RCC 7860 (cell line): ENCODE measurements at places on chromosomes 2 and 18.

GRCh38 chr2:215436705-215437565 is 1.1 kb upstream of the FN1 start:
- no peak for DNase-seq

GRCh38 chr2:36770542-36771287 is 74.2 kb downstream of the VIT start:
- peak; percentile 16 for DNase-seq

DNA sequence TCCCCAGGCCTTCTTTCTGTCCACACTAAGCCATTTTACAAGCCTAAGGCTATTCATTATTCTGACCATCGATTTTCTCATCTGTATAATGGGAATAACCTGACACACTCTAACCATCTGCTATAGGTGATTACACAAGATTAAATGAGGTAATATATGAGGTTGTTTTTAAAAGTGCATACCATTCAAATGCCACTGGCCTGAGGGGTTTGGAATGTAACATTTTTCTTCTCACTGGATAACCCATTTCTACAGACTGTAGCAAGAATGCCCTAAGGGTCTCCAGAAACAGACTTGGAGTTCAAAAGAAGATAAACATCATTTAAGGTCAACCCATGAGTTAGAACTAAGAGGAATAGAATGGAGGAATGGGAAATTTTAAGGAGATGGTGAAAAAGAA is 111.7 kb upstream of the SETBP1 start:
- DNase-seq, result no peak

DNA sequence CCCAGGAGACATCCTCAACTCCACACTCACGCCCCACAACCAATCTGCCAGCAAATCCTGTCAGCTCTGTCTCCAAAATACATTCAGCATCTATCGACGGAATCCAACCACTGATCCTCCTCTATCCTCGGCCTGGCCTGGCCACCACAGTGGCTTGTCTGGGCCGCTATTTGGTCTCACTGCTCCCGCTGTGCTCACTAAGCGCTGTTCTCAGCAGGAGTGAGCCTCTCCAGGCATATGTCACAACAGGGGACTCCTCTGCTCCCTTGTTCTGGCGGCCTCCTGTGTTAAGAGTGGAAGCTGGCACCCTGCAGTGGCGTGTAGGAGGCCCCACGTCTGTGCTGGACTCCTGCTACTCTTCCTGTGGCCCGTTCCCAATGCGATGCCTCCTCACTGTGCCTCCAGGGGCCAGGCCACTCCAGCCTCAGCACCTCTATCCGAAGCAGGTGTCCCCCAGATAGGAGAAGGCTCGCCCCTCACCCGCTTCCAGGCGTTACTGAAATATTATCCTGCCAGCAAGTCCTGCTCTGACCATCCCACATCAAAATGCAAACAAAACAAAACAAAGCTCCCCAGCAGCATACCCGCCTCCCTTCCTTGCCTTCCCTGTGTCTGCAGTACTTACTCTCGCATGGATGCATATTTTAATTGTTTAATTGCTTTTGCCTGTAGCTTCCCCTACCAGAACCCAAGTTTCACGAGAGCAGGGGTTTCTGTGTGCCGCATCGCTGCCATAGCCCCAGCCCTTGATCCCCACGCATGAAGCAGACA is 39.9 kb downstream of the CENPO start:
- DNase-seq, result no peak

- peak; percentile 13 for DNase-seq
Measured at GRCh38 chr2:140658760-140659692, 1471.8 kb downstream of the LRP1B start.

DNA sequence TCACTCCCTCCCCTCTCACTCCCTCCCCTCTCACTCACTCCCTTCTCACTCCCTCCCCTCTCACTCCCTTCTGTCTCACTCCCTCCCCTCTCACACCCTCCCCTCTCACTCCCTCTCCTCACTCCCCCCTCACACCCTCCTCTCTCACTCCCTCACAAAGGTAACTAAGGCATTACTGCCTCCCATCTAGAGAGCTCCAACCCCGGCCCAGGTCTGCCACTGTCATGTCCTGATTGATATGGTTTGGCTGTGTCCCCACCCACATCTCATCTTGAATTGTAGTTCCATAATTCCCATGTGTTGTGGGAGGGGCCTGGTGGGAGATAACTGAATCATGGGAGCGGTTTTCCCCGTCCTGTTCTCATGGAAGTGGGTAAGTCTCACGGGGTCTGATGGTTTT is 359.9 kb upstream of the MYT1L start:
- no peak for DNase-seq

GRCh38 chr2:46336283-46336959 is 39.2 kb downstream of the EPAS1 start:
- DNase-seq, result no peak

DNA sequence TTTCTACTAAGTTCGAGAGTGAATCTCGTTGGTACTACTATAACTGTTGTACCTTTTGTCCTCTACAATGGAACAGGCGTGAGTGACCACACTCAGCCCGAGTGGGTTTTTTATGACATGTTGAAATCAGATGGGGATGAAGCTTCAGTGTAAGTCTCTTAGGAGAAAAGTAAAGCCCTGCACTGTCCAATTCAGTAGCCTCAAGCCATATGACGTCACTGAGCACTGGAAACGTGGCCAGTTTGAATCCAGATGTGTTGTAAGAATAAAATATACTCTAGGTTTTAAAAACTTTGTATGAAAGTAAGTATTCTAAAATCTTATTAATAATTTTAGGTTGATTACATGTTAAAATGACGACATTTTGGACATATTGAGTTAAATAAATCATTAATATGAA is 101.7 kb upstream of the SP3 start:
- DNase-seq, result no peak

GRCh38 chr2:232540441-232541041 is 1.0 kb downstream of the CHRNG start:
- DNase-seq, result no peak

GRCh38 chr2:10124538-10125045 is 2.1 kb downstream of the RRM2 start:
- DNase-seq, result peak; percentile 62

DNA sequence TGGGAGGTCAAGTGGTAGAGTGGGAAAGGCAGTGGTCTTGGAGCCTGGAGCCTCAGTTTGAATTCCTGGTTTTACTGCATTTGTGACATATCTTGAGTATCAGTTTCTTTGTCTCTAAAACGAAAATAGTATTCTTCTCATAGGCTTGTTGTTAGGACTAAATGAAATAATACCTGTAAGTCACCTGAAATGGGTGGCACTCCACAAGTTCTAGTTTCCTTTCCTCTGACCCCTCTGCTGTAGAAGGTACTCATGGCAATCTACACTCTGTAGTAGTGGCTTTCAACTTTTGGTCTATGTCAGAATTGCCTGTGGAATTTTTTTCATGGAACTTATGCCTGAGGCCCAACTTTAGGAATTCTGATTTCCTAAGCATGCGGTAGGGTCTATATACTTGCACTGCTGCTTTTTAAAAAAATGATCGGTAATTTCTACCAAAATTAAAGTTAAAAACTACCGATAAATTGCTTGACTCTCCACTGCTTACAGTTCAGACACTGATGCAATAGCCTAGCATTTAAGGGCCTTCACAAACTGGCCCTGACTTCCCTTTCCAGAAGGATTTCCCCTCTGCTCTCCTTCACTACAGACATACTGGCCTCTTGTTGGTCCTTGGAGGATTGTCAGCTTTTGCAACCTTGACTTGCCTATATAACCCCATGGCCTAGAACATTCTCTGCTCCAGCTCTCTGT is 47.2 kb downstream of the PLEK start:
- DNase-seq, result no peak

GRCh38 chr18:60585670-60586069 is 213.1 kb upstream of the MC4R start:
- no peak for DNase-seq

GRCh38 chr2:205902041-205902899 is 183.7 kb downstream of the INO80D start:
- no peak for DNase-seq

- DNase-seq, result no peak
Measured at GRCh38 chr2:101658387-101658786, 39.1 kb upstream of the MAP4K4 start.

DNA sequence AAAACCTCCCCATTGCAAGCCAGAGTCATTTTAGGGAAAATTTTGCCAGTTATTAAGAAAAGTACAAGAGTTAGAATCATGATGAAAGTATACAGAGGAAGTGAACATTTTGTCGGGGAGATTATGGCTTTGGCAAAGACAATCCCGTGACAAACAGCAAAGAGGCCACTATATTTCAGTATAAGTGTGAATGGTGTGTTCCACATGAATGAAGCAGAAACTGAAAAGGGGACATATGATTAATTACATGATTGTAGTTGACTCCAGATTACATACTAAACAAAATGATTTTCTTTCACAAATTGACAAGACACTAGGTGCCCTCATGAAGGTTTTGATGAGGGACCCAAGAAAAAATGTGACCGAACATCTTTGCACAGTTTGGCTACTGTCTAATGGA is 42.0 kb downstream of the SP140 start:
- no peak for DNase-seq

GRCh38 chr2:88538362-88538917 is 85.9 kb upstream of the FOXI3 start:
- DNase-seq, result no peak

DNA sequence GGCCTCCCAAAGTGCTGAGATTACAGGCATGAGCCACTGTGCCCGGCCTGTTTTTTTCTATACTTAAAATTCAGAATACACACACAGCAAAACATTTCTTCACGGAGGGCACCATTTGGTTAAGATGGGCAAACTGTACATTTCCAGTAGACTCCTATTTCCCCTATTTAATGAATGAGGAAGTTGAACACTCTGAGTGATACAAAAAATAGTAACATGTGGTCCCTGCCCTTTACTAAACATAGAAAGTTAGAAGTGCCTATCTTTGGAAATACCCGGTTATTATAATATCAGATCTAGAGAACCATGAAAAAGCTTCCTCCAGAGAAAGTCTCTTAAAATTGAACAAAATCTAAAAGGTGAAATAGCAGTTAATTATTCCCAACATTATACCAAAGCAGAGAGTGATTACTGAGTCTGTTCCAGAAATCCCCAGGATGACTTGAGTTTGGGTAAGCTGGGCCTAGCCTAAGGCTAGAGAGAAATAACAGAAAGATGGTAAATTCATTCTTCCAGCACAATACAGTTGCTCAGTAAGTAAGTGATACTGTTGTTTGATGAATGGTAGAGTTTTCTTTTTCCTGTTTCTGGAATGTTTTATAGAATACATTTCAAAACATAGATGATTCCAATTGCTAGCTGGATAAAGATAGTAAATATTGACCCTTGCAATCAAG is 23.3 kb upstream of the RMC1 start:
- no peak for DNase-seq

GRCh38 chr2:27545348-27546141 is 37.3 kb upstream of the ZNF512 start:
- peak; percentile 47 for DNase-seq

DNA sequence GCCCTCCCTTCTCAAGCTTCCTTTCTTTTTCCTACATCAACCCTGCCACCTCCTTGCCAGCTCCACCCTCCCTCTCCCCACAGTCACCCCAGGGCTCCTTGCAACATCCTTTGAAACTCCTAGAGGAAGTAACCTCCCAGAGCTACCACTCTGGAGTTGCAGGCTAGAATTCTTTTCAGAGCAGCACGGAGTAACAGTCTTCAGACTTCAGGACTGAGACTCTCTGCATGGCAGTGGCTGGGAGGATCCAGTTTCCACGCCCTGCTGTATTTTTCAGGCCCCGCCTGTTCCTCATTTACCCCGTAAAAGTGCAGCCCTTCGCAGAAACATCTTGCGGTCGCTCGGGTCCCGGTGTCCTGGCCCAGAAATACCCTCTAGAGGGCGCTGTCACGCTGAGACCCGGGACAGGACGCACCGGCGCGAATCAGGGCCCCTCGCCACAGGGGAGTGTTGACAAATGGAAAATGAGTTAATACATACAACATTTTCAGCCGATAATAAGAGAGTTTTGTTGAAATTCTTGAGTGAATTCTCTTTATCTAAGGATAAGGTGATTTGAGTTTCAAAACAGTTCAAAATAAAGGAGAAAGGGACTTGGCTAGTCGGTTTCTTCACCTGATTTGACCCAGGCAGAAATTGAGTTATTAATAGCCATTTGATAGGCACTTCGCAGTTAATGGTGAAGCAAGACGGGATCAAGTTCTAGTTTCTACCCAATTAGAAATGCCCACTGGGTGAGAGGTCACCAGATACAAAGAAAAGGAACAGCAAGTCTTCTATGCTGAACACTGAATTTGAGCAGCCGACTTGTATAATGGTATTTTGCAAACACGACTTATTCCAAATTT is 18.5 kb upstream of the NTSR2 start:
- DNase-seq, result peak; percentile 51

DNA sequence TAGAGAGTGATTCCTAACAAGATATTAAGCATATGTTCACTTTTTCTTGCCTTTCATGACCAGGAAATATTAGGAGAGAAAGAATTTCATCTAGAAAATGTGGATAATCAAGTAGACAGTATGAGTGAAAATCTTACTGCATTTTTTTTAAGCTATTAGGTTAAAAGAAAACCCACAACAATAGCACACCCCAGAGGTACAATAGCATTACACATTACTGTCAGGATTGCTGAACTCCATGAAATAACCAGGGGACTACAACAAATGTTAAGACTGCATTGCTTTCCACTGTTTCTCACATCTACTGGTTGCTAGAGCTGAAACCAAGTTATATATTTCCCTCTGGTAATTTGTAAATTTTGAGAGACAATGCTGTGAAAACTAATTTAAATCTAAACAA is 33.7 kb downstream of the KLF7 start:
- DNase-seq, result no peak

DNA sequence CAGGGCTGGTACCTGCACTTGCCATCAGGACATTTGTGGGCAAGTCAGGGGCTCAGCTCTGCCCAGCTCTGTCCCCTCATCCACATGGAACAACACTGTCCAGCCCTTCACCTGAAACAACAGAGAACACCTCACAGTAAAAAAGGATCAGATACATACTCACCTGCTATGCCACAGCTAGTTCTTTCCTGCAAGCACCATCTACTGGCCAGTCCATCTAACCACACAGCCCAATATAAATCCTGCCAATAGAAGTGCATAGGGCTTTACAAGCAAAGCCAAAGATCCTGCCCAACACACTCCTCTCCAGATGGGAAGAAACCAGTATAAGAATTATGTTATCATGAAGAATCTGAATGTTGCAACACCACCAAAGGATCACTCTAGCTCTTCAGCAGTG is 52.2 kb upstream of the GALNT13 start:
- no peak for DNase-seq

DNA sequence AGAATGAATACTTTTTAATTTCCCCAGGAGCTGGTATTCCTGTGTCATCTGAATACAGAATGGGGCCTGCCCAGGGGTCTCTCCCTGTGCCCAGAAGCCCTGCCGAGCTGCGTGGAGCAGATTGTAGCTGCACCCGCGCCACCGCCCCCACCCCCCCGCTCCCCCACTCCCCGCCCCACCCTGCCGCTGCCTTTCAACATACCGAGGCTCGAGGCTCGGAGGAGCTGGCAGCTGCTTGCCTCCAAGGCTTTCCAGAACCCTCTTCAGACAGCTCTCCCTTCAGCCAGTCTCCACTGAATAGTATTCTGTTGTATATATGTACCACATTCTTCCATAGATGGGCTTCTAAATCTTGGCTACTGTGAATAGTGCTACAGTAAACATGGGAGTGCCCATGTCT is 150.7 kb downstream of the TSN start:
- no peak for DNase-seq

- no peak for DNase-seq
Measured at GRCh38 chr2:165901620-165902298, 51.8 kb downstream of the TTC21B start.
